ENCODE measurements at places on chromosomes 1 and 21. TPM values are rescaled to one million over a fixed set of nuclear protein-coding genes. Genes with fewer than 3 reads are reported as not detected.

GRCh38 chr1:100532645-100533044 is 5.3 kb upstream of the GPR88 start:
- no peak for DNase-seq

DNA sequence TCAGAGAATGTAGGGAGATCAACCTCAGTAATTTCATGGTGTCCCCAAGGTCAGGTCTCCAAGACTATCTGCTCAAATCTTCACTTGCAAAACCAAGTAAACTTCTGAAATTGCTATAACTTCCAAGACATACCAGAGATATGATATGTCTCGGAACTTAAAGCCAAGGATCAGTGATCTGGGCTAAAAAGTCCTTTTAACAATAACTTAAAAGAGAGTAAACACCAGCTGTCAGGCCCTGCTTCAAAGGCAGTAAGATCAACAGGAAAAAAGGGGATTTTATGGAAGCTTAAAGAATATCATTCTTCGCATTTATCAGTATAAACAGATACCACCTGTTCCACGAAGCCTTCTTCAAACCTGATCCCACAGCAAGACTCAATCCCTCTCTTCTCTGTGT is 13.7 kb downstream of the UBR4 start:
- DNase-seq = no peak

GRCh38 chr1:2179283-2180013 is 15.1 kb downstream of the FAAP20 start:
- DNase-seq = no peak

- DNase-seq = no peak
These were observed 2.0 kb upstream of the RCC2 start for GRCh38 chr1:17441265-17441992.

- peak; percentile 21 for DNase-seq
These were observed 18.9 kb upstream of the BATF3 start for GRCh38 chr1:212718499-212718898.

GRCh38 chr21:30718239-30718909 is at the start of gene KRTAP21-3:
TSS of gene KRTAP21-3 (minus strand) at chr21:30718777. CDS start at chr21:30718759, 18 bp downstream.
- DNase-seq = no peak

DNA sequence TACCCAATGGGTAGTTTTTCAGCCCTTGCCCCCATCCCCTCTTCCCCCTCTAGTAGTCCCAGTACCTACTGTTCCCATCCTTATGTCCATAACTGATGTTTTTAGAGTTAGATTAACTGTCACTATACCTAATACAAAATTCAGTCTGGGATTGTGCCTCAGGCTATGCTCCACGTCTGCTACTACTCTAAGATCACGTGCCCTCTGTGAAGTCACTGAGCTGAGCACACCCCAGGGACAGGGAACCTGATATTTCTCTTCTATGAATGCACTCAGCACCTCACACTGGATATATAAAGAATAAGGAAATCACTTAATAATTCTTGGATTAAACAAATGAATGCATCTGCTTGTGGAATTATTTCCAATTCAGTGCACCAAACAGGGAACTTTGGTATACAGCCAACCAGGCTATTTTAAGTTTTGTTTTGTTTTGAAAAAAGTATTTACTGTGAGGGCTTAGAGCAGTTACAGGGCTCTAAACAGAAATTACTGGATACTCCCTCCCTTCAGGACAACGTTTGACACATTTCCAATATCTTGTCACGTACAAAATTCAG is 307.9 kb downstream of the SMYD3 start:
- peak; percentile 67 for DNase-seq

GRCh38 chr1:24914226-24915069 is 15.6 kb downstream of the RUNX3 start:
- peak; percentile 30 for DNase-seq

DNA sequence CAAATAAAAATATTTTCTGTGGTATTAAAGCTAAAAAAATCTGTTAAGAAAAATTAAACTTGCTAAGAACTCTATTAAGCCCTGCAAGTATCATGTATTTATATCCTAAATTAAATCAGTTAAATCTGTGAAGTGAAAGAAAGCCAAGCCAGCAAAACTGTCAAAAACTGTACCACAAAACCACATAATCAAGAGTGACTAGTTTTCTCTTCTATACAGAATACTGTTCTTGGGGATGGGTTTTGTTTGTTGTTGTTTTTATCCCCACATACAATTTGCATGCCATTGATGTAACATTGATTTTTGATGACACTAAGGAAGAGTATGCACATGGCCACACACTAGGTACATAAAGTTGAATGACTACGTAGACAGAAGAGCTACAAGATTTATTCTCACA is 20.4 kb downstream of the DPH5 start:
- no peak for DNase-seq

GRCh38 chr1:153070243-153070642 is 1.2 kb downstream of the SPRR2B start:
- DNase-seq = no peak

GRCh38 chr1:108016451-108016920 is 51.5 kb upstream of the VAV3 start:
- DNase-seq = no peak

DNA sequence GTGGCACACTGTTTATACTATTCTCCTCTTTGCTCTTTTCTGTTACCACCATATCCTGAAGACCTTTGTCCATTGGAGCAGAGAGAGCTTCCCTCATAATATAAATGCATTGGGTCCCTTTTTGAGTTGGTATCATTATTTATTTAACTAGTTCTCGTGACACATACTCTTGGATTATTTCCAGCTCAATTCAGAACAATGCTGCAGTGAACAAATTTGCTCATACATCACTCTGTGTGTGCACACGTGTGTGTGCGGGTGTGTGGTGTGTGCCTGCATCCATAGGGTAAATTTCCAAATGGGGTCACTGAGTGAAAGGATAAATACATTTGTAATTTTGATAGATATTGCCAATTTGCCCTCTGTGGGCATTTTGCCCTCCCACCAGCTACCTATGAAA is 5.8 kb downstream of the PLA2G2A start:
- no peak for DNase-seq

DNA sequence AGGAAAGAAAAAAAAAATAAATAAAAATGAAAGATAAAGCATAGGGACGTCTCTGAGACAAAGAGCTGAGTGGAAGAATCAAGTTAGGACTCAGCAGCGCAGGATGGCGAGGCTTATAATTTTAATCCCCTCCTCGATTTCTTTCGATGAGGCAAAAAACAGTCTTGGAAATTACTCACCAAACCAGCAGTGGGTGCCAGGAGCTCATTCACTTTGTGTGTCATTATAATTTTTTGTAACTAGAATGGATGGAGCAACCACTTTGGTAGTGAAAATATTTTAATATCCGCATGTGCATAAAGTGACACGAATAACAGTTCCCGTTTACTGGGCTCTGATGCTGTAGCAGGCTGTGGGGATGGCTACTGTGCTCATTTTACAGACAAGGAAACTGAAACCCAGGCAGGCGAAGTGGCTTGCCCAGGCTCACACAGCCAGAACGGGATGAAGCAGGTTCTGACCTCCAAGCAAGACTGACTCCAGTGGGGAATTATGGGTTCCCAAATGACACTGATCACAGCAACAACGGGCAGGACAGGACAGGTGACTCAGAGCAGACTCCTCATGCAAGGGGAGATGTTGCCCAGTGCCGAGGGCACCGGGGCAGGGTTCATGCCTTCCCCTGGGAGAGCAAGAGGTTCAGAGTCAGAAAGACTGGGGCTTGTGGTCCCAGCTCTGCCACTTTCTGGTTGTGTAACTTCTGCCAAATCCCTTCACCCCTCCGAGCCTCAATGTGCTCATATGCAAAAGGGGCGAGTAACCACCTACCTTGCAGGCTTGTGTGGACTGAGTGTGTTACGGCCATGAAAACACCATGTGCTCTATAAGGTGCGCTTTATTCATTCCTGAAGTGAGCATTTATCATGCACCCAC is 63.6 kb downstream of the RUNX3 start:
- DNase-seq = no peak

GRCh38 chr1:209937996-209938959 is at the start of gene SYT14:
TSS of gene SYT14 (plus strand) at chr1:209938217. CDS start at chr1:209938265, 48 bp downstream.
- DNase-seq = peak; percentile 7

- no peak for DNase-seq
These were observed 837 bp upstream of the USP21 start for GRCh38 chr1:161158316-161159010.

GRCh38 chr1:228940926-228941325 is 205.6 kb downstream of the RHOU start:
- no peak for DNase-seq

DNA sequence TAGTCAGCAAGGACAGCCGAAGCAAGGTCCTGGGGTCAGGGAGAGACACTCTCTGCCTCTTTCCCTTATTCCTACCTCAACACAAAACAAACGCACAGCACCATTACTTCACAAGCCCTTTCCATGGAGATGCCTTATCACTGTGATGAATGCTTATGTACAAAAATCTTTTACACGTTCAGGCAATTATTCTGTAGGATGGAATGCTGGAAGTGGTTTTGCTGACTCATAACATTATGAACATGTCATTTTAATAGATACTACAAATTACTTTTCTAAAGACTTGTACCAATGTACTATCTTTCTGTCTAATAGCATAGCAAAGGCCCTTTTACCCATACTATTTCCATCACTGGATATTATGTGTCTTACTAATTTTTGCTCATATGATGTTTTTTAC is 98.4 kb downstream of the TTLL7 start:
- peak; percentile 51 for DNase-seq

DNA sequence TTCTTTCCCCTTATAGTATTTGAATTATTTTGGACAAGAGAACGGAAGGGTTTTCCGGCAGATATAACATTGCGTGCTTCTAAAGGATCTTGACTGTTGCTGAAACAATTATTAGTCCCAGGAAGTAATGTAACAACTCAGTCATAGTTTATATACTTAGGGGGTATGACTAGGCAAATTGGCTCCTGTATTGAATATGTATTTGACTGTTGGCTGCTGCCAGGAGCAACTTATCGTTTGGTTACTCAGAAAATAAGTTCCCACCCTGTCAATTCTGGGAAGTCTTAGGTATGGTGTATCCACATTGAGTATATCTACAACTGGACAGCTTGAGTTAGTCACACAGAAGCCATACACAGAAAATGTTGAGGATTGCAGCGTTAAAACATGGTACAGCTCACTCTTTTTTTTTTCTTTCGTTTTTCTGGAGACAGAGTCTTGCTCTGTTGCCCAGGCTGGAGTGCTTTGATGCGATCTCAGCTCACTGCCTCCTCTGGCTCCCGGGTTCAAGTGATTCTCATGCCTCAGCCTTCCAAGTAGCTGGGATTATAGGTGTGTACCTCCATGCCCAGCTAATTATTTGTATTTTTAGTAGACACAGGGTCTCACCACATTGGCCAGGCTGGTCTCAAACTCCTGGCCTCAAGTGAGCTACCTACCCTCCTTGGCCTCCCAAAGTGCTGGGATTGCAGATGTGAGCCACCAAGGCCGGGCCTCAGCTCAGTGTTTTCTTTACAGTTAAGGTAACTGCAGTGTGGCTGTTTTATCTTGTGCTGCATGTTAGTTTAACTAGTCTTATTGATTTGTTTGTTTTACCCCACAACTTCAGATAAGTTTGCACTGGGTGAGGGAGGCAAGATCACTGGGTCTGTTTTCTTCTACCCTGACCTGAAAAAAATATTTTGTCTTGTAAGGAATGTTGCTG is 10.2 kb downstream of the SMAP2 start:
- no peak for DNase-seq

- DNase-seq = no peak
These were observed 31.2 kb upstream of the LRRC3 start for GRCh38 chr21:44423941-44424607.

- no peak for DNase-seq
These were observed 50.1 kb downstream of the ATF6 start for GRCh38 chr1:161816201-161816600.

DNA sequence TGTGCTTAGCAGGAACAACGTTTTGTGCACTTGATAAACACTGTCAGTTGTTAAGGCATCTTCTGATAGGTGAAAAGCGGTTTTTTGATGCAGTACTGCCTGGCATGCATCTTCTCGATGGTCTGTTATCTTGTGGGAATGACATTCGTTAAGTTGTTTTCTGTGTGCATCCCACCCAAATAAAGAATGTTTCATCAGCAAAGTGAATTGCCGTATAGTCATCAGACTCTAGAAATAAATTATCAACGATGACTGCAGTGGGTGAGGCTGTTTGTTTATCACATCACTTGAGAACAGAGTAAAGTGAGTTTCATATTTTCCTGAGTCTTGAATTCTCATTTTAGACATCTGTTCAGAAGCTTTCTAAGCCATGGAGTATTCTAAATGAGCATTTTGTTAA is 34.1 kb downstream of the NFIA start:
- no peak for DNase-seq

The INAVA gene
- 2.8 TPM for polyA plus RNA-seq

The HSD3B1 gene
- polyA plus RNA-seq = 0.94 TPM

The SH2D1B gene
- 0.36 TPM for polyA plus RNA-seq

The PLA2G2D gene
- not detected for polyA plus RNA-seq

The ADGRB2 gene
- 11.6 TPM for polyA plus RNA-seq

The CLDN17 gene
- not detected for polyA plus RNA-seq

The UBE2U gene
- not detected for polyA plus RNA-seq

The FCGR2B gene
- 0.06 TPM for polyA plus RNA-seq

The CLCA4 gene
- polyA plus RNA-seq = not detected

The CALML6 gene
- 173 TPM for polyA plus RNA-seq

The LCE3D gene
- polyA plus RNA-seq = not detected

The SLC37A1 gene
- polyA plus RNA-seq = 2.7 TPM
